Stimulated activated CD4-positive, alpha-beta T cell treated with anti-CD3 and anti-CD28 coated beads, Interleukin-4, amount 100 ng/mL, for 48 hours (primary cell): ENCODE measurements at places on chromosomes 3 and 15.
A peak's percentile ranks its signal among the peaks of the same experiment; 100 is the strongest.

DNA sequence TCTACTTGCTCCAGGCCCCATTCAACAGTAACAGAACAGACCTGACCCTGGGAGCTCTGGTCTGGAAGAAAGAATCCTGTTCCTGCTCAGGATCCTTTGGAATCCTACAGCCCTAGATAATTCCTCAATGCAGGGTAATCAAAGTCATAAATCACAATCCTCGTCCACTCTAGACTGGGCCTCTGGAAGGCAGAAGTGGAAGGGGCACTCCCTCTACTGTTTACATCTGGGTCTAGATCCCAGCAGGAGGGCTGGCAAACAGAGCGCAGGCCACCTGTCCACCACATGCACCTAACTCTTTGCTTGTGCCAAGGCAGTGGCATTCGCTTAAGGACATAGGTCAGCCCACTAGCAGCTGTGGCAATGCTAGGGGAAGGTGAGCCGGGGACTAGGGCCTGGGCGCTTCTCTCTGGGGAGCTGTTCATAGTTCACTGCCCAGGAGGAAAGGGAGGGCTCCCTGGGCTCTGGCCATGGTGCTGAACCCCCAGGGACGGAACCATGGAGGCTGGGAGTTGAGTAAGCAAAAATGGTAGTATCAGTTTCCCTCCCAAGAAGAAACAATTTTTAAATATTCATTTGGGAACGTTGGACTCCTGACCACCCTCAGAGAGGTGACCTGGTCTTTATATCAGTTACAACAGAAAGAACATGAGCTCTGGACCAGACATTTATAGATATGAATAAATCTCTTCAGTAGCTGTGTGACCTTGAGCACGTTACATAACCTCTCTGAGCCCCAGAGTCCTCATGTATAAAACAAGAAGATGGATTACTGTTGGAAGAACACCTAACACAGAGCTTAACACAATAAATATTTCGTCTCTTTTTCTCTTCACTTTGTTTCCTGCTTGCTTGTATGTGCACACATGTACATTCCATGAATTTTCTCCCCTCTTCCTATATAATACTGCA, 90.2 kb downstream of the NTRK3 start:
- DNase-seq: peak; percentile 7

- DNase-seq: no peak
These were observed at the start of gene LTK for GRCh38 chr15:41513506-41514227. Gene LTK (minus strand): TSS chr15:41513827. CDS start chr15:41513709, 118 bp downstream.

GRCh38 chr3:197169028-197169427, 129.4 kb downstream of the DLG1 start:
- no peak for DNase-seq

DNA sequence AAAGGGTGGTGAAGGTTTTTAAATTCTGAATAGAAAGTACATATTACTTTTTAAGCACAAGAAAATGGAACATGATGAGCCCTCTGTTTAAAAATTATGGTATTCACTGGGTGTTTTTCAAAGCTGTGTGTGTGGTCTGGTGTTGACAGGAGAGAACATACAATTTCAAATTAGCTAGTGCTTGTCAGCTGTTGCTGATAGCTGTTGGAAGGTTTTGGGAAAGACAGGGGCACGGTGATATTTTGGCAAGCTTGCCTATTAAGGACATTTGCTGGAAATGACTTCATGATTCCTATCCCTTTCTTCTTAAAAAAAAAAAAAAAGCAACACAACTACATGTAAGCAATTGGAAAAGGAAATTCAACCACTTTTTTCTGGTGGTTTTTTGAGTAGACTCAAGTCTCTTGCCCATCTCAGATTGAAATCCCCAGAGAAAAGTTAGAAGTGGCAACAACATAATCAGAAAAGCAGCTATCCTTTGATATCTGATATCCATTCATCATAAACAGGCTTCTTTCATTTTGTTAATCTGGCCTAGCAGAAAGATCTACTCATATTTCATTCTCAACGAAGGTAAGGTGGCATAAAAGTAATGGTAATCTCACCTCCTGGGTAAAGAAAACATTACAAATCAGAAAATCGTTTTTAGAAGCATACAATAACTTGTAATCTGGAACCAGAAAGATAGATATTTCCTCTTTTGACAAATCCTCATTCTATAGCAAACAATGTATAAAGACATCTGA, 130.0 kb downstream of the RBMS3 start:
- DNase-seq: no peak

DNA sequence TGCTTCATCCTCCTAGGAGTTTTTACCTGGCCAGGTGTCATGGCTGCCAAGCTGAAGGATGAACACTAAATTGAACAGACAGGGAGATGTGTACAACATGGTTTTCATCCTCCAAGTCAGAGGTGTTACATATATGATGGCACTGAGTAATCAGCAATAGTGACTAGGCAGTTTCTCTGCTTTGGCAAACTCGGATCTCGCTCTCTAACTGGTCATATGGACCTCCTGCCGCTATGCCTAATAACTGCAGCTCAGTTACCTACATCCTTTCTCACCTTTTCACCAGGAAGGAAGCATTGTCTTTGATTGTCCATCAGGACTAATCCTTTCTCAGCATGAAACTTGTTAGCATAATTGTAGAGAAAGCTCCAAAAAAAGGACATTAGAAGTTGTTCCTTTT, 175.9 kb upstream of the PLSCR5 start:
- DNase-seq: no peak

- DNase-seq: peak; percentile 30
These were observed 63.5 kb upstream of the CLDN18 start for GRCh38 chr3:137946356-137946973.

DNA sequence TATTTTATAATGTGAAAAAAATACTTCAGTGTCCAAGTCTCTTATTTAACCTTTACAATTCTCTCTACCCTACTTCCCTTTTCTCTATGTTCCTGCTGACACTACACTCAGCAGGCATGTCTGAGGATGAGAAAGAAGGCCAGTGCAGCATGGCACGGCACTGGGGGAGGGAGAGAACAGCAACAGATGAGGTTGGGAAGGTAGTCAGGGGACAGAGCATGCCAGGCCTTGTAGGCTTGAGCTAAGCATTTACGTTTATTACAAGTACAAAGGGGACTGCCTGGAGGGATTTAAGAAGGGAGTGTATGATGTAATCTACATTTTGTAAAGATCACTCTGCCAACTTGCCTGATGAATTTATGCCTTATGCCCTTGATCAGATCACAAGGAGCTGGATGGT, 117.3 kb upstream of the WNT5A start:
- no peak for DNase-seq

DNA sequence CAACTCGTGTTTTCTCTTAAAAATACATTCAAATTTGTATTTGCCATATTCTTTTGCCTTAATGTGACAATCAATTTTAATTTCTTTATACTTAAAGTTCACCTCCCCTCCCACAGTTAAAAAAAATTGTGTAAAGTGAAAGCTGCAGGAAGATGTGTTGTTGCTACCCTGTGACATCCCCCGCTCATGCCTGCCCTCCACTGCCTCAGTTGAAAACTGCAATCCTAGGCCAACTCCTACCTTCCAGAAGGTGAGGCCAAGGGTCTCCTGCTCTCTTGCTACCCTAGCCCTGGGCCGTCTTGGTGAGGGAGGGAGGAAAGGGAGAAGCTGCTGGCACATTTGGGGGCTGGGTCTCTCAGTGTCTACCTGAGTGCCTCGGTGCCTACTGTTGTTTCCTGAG, 57.0 kb upstream of the CMTM7 start:
- peak; percentile 44 for DNase-seq

DNA sequence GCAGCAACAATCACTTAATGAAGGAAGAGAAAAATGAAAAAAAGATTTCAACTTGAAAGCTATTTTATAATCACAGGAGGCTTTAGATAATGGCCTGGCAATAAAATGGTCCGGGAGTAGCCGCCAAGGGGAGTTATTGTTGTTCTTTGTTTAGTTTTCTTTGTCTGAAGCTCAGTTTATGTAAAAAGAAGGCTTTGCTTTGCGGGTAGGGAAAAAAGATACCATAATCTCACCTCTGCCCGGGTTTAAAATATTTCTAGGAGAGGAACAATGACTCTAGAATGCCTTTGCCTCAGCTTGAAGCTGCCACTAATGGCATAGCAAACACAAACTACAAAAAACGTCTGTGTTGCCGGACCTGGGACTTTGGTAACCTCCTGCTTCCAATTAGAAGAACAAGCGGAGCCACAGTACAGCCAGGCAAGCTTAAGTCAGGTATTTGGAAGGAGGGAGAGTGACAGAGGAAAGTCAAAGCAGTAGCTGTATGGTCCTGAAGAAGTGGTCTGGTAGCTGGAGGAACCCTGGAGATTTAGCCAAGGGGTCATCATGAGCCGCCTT, 764.5 kb downstream of the TUSC7 start:
- DNase-seq: no peak

- no peak for DNase-seq
These were observed 61.1 kb downstream of the KCNAB1 start for GRCh38 chr3:156181509-156181908.

DNA sequence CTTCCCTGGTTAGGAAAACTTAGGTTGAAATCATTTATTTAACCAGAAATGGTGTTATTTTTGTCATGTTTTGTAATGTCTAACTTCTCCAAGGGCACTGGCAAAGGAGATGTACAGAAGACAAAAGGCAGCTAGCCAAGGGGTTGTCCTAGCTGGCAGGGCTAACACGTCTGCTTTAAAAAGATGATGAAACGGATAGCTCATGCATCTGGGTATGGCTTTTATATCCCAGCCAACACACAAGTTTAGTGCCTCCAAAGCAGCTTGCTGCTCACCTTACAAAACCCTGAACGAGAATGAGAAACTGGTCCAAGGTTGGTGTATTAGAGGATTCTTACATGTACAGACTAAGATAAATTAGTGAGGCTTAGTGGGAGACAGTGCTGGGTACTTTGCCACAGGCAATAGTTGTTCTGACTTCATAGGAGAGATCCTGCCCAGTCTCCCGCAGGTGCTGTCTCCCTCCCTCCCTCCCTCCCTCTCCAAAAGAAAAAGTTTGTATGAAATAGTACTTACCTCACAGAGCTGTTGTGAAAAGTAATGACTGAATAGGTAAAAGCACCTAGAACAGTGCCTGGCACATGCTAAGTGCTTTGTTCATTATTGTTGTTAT, 47.8 kb downstream of the KCNMB2 start:
- no peak for DNase-seq

GRCh38 chr3:28347374-28348264, 902 bp upstream of the ZCWPW2 start:
- no peak for DNase-seq

GRCh38 chr15:75666823-75667501, 19.2 kb downstream of the SNX33 start:
- DNase-seq: no peak
